Stimulated activated CD4-positive, alpha-beta T cell treated with anti-CD3 and anti-CD28 coated beads, TNF-alpha, amount 100 ng/mL, for 24 hours (primary cell): ENCODE measurements at places on chromosomes 3 and 15.

DNA sequence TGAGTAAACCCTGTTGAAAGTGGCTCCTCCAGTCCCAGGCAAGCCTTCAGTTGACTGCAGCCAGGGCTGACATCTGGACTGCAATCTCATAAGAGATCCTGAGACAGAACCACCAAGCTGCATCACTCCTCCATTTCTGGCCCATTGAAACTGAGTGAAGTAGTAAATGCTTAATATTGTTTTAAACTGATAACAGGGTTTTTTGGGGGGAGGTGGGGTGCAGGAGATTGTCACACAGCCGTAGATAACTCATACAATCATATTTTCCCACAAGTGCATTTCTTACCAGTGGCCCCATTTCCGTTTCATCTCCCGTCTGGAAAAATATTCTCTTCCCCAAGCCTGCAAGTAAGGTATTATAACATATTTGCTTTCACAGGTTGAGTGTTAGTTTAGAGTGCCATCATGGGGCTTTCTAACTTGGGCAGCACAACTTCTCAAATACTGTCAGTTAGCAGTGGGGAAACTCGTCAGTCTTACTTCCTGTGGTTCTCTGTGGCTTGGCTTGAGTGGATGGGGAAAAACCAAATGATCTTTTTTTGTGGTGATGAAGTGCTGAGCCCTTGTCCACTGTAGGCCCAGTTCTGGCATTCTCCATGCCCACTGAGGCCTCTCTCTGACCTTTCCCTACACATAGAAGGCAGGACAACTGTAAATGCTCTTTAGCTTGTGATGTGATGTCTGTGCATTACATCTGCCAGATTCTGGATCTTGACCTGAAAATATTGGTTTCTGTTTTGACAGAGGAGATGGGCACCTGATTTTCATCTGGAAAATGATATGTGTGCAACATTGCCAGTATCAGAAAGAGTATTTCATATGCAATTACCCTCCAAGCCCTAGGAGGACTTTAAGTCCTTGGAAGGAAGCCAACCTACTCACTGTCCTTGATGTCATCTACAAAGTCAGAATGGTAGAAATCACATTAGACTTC, 90.1 kb upstream of the BHLHE40 start:
- DNase-seq, result no peak

GRCh38 chr3:14599488-14599887, 52.1 kb upstream of the CCDC174 start:
- no peak for DNase-seq

GRCh38 chr3:98984024-98984423, 82.5 kb upstream of the DCBLD2 start:
- no peak for DNase-seq

GRCh38 chr3:154548341-154548740, 118.4 kb upstream of the GPR149 start:
- no peak for DNase-seq

GRCh38 chr3:59632760-59633573, 583.1 kb upstream of the CFAP20DC start:
- no peak for DNase-seq

GRCh38 chr3:142209655-142210054, 15.7 kb downstream of the GK5 start:
- no peak for DNase-seq

- no peak for DNase-seq
Measured at GRCh38 chr3:143977341-143978262, 6.0 kb downstream of the DIPK2A start.
